Kidney capillary endothelial cell (primary cell): ENCODE measurements at places on chromosomes 13 and 19.

- no peak for DNase-seq
Observed at GRCh38 chr13:30108913-30109237, 198.5 kb downstream of the KATNAL1 start.

- DNase-seq = no peak
Observed at GRCh38 chr19:17455308-17456123, 5.2 kb downstream of the NXNL1 start.

- no peak for DNase-seq
Observed at GRCh38 chr13:37797631-37798030, 71.9 kb downstream of the TRPC4 start.

- DNase-seq = no peak
Observed at GRCh38 chr19:1062387-1063029, 4.5 kb upstream of the ARHGAP45 start.

DNA sequence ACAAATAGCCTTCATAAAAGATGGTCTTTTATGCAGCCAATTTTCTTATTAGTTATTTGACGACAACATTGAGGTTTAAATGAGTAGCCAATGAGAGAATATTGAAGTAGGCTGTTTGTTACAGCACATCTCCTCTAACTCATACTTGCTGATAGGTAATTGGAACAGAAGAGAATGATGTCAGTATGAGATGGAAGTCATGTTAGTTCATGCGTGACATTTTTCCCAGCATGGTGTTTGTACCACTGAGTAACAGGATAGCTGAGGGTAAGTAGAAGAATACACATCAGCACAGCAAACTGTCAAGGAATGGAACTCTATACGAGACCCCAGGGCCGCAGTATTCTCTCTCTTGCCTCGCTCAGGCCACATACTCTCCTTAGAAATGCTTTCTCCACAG is 37.2 kb downstream of the COL4A2 start:
- DNase-seq = no peak

DNA sequence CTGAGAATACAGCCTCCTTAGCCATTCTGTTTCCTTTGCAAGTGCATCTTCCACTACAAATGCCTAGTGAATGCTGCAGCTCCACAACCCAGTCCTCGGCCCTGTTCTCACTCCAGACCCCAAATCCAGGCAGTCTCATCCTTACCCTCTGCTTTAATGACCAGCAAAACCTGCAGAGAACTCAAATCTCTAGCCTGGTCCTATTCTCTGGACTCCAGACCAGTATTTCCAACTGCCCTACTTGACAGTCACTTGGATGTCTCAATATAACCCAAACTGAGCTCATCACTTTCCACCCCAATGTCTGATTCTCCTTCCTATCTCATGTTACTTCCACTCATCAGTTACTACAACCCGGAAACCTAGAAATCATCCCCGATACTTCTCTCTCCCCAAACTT is 2.6 kb upstream of the EBPL start:
- DNase-seq = no peak

- DNase-seq = no peak
Observed at GRCh38 chr13:32408296-32409000, 19.5 kb downstream of the N4BP2L1 start.

- DNase-seq = no peak
Observed at GRCh38 chr19:55694656-55695491, 19.8 kb downstream of the EPN1 start.

- DNase-seq = no peak
Observed at GRCh38 chr13:101272886-101273285, 143.4 kb downstream of the NALCN start.

DNA sequence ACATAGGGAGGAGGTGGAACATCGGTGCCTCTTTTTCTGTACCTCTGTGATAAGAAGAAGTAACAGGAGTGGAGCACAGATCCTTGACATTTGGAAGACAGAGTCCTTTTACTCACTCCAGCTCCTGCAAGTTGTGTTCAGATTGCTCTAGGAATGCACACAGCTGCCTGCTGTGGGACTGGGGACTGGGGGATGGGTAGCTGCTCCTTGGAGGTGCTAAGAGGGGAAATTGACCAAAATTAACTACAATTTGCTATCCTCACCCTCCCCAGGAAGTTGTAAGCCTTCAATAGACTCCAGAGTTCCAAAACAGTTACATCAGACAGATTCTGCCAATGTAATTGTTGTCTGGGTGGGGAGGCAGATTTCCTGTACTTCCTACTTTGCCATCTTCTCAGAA is 317.9 kb downstream of the MTUS2 start:
- no peak for DNase-seq

- DNase-seq = no peak
Observed at GRCh38 chr13:67964091-67964490, 734.0 kb upstream of the PCDH9 start.
